ENCODE measurements at places on chromosomes 2 and 18. TPM values are rescaled to one million over a fixed set of nuclear protein-coding genes. Genes with fewer than 3 reads are reported as not detected.

DNA sequence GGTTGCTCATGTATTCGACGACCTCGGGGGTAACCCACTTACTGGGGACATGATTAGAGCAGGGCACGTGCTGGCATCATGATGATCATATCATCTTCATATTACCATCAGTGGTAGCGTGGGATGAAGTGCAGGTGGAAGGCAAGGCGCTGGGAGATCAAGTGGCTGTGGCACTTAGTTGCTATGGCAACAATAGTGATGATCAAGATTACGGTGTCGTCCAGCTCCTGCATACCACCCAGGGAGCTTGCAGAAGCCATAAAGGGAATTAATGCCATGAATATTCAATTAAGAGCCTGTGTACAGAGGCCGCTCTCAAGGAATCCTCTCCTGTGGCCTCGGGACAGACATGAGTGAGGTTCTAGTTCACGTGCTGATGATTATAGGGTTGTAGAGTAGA, 237.2 kb upstream of the COPS8 start:
- DNase-seq, result no peak
- no peak overlapping the region for H3K27ac ChIP-seq
- no peaks in the 10 kb centered on the region for H3K4me1 ChIP-seq

DNA sequence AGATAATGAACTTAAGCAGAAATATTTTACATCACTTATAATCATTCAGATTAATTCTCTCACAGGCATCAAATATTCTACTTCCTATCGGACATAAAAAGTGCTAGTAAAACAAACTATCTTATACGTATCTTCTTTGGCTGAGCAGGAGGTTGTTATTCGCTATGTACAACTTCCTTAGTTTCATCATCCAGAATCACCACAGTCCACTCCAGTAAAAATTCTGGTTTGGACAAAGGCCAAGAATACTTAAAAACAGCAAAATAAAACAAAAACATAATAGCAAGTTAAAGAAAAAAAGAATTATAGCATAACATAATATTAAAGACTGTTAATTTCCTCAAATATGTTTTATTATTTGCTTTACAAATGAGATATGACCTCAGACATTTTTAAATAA, 1077.1 kb upstream of the CELF4 start:
- no peak overlapping the region for H3K4me3 ChIP-seq
- no peaks in the 10 kb centered on the region for H3K27me3 ChIP-seq
- DNase-seq, result no peak
- no peaks in the 10 kb centered on the region for H3K4me1 ChIP-seq
- no peak overlapping the region for H3K27ac ChIP-seq

DNA sequence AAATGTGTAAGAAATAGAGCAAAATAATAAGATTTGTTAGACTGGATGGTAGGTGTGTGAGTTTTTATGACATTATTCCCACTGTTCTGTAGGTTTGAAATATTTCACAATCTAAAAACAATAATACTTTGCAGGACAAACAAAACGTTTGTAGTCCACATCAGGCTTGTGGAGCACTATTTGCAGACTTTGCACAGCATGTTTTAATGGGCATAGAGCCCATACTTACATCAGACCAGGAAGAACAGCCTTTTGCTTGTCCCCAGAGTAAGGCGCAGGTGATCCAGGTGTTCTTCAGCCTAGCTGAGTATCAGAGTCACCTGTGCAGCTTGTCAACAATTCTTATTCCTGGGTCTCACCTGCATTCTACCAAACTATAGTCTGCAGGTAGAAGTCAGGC, 9.1 kb upstream of the STK39 start:
- no peaks in the 10 kb centered on the region for H3K27me3 ChIP-seq
- no peak overlapping the region for H3K27ac ChIP-seq
- peaks cover 7% of the 10 kb centered on the region for H3K4me1 ChIP-seq
- H3K36me3 ChIP-seq, result no peaks in the 10 kb centered on the region

- peaks cover 12% of the 10 kb centered on the region for H3K27me3 ChIP-seq
- no peak overlapping the region for H3K4me3 ChIP-seq
- H3K4me1 ChIP-seq, result peaks cover 13% of the 10 kb centered on the region
- H3K36me3 ChIP-seq, result no peaks in the 10 kb centered on the region
Measured at GRCh38 chr2:54726431-54726830, 3.0 kb downstream of the EML6 start.

DNA sequence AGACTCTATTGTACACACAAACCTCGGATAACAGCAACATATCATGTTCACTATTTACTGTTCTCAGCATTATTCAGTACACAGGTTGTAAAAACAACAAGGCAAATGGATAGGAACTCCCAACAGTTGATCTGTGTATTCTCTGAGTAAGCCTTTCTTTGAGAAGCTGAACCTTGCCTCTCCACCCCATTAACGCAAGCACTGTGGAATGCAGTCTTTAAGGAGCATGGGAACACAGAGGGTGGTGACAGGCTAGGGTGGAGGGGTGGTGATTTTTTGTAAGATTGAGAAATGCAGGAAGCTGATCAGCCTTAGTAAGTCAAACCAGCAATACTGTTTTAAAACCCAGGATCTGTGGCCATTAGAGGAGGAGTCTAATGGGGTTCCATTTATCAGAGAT, 19.6 kb upstream of the SERPINB11 start:
- H3K4me3 ChIP-seq, result no peak overlapping the region
- H3K36me3 ChIP-seq, result no peaks in the 10 kb centered on the region
- no peaks in the 10 kb centered on the region for H3K27me3 ChIP-seq
- no peaks in the 10 kb centered on the region for H3K4me1 ChIP-seq
- no peak for DNase-seq

DNA sequence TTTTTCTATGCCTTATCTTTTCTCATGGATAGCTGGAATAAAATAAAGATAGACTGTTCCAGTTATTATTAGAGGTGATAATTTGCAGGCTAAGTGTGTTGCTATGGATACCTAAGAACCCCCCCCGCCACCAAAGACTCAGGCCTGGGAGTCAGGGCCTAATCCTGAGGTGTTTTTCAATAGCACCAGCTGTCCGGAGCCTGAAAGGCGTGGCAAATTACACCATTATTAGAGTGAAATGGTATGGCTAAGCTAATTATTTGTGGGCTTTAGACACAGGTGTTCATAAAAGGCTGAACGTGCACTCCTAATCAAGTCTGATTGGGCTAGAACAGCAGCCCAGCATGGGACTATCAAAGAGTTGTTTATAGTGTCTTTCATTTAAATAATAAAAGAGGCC, 293.2 kb upstream of the DCC start:
- H3K4me1 ChIP-seq, result no peaks in the 10 kb centered on the region
- no peak overlapping the region for H3K4me3 ChIP-seq
- no peaks in the 10 kb centered on the region for H3K27me3 ChIP-seq
- DNase-seq, result no peak
- no peaks in the 10 kb centered on the region for H3K36me3 ChIP-seq

- no peak for DNase-seq
- H3K27ac ChIP-seq, result no peak overlapping the region
- H3K4me3 ChIP-seq, result no peak overlapping the region
- peaks cover under 1% of the 10 kb centered on the region for H3K4me1 ChIP-seq
- peaks cover 6% of the 10 kb centered on the region for H3K27me3 ChIP-seq
Measured at GRCh38 chr2:26509141-26509540, 31.2 kb upstream of the OTOF start.

- peak overlapping the region; percentile 95 for H3K4me3 ChIP-seq
- peaks cover 32% of the 10 kb centered on the region for H3K4me1 ChIP-seq
- no peaks in the 10 kb centered on the region for H3K27me3 ChIP-seq
- H3K27ac ChIP-seq, result peak overlapping the region; percentile 95
Measured at GRCh38 chr18:13725566-13726231, 659 bp downstream of the FAM210A start.

GRCh38 chr2:105397953-105398335, 907 bp downstream of the FHL2 start:
- H3K4me3 ChIP-seq, result peak overlapping the region; percentile 74
- peaks cover 12% of the 10 kb centered on the region for H3K4me1 ChIP-seq
- DNase-seq, result no peak
- no peaks in the 10 kb centered on the region for H3K36me3 ChIP-seq
- H3K27me3 ChIP-seq, result peaks cover 6% of the 10 kb centered on the region
- H3K27ac ChIP-seq, result peak overlapping the region; percentile 54

DNA sequence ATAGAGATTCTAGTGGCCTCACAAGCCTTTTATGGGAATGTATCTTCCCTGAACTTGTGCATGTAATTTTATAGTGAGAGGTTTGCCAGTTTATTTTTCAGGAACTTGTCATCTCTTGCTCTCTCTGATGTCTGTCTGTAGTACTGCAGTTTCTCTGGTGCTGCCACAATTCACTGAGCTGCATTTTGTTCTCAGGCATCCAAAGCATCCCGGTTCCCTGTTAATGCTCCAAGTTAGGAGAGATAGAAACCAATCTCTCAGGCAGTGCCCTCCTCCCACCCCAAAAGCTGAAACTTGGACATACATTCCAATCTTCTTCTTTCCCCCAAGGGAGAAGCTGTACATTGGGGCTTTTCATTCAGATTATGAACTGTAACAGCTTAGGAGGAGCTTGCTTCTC, 30.1 kb upstream of the GRB14 start:
- no peaks in the 10 kb centered on the region for H3K27me3 ChIP-seq
- no peak overlapping the region for H3K27ac ChIP-seq
- no peaks in the 10 kb centered on the region for H3K4me1 ChIP-seq
- H3K36me3 ChIP-seq, result no peaks in the 10 kb centered on the region

DNA sequence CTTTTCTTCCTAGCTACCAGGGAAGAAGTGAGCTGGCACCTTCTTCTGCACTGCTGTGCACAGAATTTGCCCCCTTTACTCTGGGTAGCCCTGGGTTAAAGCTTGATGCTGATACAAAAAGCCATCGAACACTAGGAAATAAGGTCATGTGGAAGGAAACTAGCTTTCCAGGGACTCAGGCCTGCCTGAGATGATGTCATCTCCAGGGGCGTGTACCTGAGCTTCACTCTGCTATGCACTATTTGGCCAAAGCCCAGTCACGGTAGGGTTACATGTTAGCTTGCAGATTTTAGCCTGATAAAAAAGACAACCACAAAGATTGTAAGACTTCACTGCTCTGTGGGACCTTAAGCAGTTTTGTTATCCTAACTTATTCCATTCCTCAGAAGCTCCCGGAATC, 20.4 kb downstream of the EDAR start:
- H3K4me3 ChIP-seq, result no peak overlapping the region
- H3K27me3 ChIP-seq, result no peaks in the 10 kb centered on the region
- peaks cover 70% of the 10 kb centered on the region for H3K4me1 ChIP-seq
- DNase-seq, result no peak

GRCh38 chr2:241903121-241904010, 33.8 kb downstream of the RTP5 start:
- H3K4me3 ChIP-seq, result no peak overlapping the region
- no peak for DNase-seq
- H3K36me3 ChIP-seq, result no peaks in the 10 kb centered on the region

GRCh38 chr2:221420245-221420644, 151.9 kb downstream of the EPHA4 start:
- peaks cover 16% of the 10 kb centered on the region for H3K4me1 ChIP-seq
- no peak overlapping the region for H3K4me3 ChIP-seq
- H3K27me3 ChIP-seq, result no peaks in the 10 kb centered on the region
- H3K36me3 ChIP-seq, result no peaks in the 10 kb centered on the region
- H3K27ac ChIP-seq, result no peak overlapping the region

GRCh38 chr2:217954971-217955740, 47.6 kb downstream of the TNS1 start:
- no peaks in the 10 kb centered on the region for H3K27me3 ChIP-seq
- H3K4me1 ChIP-seq, result no peaks in the 10 kb centered on the region
- H3K4me3 ChIP-seq, result no peak overlapping the region
- H3K27ac ChIP-seq, result no peak overlapping the region

- H3K27ac ChIP-seq, result no peak overlapping the region
- H3K36me3 ChIP-seq, result no peaks in the 10 kb centered on the region
- peaks cover 7% of the 10 kb centered on the region for H3K27me3 ChIP-seq
- no peak overlapping the region for H3K4me3 ChIP-seq
Measured at GRCh38 chr2:26913606-26913998, 56.8 kb upstream of the MAPRE3 start.

DNA sequence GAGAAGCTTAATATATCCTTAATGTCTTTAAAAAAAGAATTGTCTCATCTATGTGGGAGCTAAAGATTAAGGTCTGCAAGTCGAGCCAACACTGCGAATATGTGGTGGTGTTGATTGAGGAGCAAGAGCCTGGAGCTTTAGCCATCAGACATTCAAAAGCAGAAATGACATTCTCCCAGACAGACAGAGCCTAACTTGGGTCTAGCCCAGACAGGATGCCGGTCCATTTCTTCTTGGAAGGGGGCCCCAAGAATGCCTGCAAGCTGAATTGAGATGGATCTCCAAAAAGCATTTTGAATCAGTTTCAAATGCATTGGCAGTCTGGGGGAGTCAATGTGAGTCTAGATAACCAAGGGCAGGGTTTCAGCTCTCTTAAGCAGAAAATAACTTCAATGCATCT, 30.1 kb upstream of the EML4 start:
- no peaks in the 10 kb centered on the region for H3K27me3 ChIP-seq
- no peak for DNase-seq
- no peaks in the 10 kb centered on the region for H3K36me3 ChIP-seq
- H3K4me1 ChIP-seq, result peaks cover 52% of the 10 kb centered on the region
- no peak overlapping the region for H3K4me3 ChIP-seq
- no peak overlapping the region for H3K27ac ChIP-seq

- H3K36me3 ChIP-seq, result no peaks in the 10 kb centered on the region
- no peaks in the 10 kb centered on the region for H3K27me3 ChIP-seq
- H3K4me1 ChIP-seq, result no peaks in the 10 kb centered on the region
Measured at GRCh38 chr2:228669690-228670089, 488.2 kb upstream of the SPHKAP start.

GRCh38 chr2:187214306-187214705, 233.7 kb downstream of the CALCRL start:
- H3K27ac ChIP-seq, result no peak overlapping the region
- no peaks in the 10 kb centered on the region for H3K27me3 ChIP-seq
- no peak overlapping the region for H3K4me3 ChIP-seq
- DNase-seq, result no peak

IL18R1 gene
- 20.6 TPM for polyA plus RNA-seq

CXCR1 gene
- 1.1 TPM for polyA plus RNA-seq

SP100 gene
- polyA plus RNA-seq, result 209 TPM

REG1B gene
- polyA plus RNA-seq, result not detected

AFF3 gene
- 1.3 TPM for polyA plus RNA-seq

CCDC150 gene
- polyA plus RNA-seq, result 0.07 TPM

SYT4 gene
- not detected for polyA plus RNA-seq

PKP4 gene
- polyA plus RNA-seq, result 1.5 TPM

Data from CD8-positive, alpha-beta memory T cell (primary cell).